LNCaP clone FGC (cell line): ENCODE measurements at places on chromosomes 7 and 10.

- no peak for DNase-seq
Observed at GRCh38 chr7:14201353-14201752, 211.9 kb upstream of the ETV1 start.

DNA sequence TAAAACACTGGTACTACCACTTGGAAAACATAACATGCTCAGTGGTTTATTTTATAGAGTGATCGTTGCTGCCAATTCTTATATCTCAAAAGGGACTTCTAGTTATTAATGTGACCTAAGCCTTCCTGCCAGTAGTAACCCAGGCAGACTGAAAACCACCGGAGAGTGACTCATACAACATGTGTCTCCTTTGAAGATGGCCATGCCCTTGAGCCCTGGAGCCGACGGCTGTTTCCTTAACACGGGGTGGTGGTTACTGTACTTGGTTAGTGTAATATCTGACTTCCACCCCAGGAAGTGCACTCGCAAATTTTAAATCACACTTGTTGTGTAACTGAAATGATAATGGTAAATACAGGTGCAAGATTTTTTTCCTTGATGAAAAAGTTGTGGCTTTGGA lies 30.5 kb downstream of the JAKMIP3 start:
- peak; percentile 40 for DNase-seq

DNA sequence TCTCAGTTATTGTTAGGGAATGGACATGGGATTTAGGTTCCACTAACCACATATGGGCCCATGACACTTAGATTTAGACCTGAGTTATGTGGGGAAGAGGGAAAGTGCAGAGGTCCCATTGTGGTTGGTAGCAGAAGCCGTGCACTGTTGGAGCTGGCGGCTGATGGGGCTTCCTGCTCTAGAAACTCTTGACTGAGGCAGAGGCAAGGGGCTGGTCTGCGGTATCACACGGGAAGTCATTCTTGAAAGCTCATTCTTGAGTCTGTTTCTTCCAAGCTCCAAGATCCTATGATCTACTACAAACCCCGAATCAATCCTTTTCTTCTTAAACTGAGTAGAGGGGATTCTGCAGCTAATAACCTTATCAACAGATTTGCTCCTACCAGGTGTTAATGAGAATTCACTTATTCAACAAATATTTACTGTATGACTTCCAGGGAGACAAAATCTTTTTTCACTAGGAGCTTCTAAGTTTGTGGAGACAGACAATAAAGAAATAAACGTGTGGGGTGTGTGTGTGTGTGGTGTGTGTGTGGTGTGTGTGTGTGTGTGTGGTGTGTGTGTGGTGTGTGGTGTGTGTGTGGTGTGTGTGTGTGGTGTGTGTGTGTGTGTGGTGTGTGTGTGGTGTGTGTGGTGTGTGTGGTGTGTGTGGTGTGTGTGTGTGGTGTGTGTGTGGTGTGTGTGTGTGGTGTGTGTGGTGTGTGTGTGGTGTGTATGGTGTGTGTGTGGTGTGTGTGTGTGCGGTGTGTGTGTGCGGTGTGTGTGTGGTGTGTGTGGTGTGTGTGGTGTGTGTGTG lies 57.1 kb downstream of the AOC1 start:
- no peak for DNase-seq

- DNase-seq: peak; percentile 32
Observed at GRCh38 chr10:8389630-8390029, 335.1 kb downstream of the GATA3 start.

DNA sequence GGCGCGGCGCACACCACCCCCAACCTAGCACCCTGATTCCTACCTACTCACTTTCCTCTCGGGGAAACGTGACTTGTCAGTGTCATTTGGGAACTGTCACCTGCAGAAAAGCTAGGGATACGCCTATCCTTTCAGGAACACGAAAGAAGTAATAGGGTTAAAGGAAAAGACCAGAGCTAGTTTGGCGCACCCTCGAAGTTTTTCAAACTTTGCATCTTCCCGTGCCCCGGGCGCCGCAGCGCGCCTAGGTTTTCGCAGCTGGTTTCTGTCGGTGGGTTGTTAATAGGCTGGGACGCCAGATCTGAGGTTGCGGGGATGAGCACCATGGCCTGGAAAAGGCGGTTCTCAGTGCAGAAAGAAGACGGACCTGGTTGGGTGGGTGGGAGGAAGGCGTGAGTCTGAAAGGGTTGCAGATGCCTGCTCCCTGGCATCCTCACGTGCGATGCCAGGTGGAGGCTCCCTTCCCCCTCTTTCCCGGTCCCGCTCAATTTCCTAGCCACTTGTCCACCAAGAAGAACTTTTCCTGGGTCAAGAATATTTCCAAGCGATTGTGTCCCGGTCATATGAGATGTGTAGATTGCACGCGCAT lies 568 bp upstream of the MEOX2 start:
- DNase-seq: no peak
